ENCODE measurements at places on chromosomes 13 and 19. TPM values are rescaled to one million over a fixed set of nuclear protein-coding genes. Genes with fewer than 3 reads are reported as not detected.
A peak's percentile ranks its signal among the peaks of the same experiment; 100 is the strongest.

SPRY2 gene
- total RNA-seq: 59.9 TPM

TRPM4 gene
- 45.9 TPM for total RNA-seq

GRCh38 chr13:30409886-30410704, 12.2 kb upstream of the UBE2L5 start:
- H3K4me3 ChIP-seq: no peak overlapping the region
- H3K27ac ChIP-seq: peak overlapping the region; percentile 60
- no peaks in the 10 kb centered on the region for H3K36me3 ChIP-seq
- H3K4me1 ChIP-seq: peaks cover 36% of the 10 kb centered on the region

GRCh38 chr13:87123987-87124784, 547.0 kb upstream of the SLITRK5 start:
- no peak for DNase-seq
- no peaks in the 10 kb centered on the region for H3K27me3 ChIP-seq
- H3K36me3 ChIP-seq: no peaks in the 10 kb centered on the region
- H3K4me3 ChIP-seq: no peak overlapping the region

Data from mesothelial cell of epicardium (in vitro differentiated cells).